ENCODE measurements at places on chromosomes 16 and 17.

DNA sequence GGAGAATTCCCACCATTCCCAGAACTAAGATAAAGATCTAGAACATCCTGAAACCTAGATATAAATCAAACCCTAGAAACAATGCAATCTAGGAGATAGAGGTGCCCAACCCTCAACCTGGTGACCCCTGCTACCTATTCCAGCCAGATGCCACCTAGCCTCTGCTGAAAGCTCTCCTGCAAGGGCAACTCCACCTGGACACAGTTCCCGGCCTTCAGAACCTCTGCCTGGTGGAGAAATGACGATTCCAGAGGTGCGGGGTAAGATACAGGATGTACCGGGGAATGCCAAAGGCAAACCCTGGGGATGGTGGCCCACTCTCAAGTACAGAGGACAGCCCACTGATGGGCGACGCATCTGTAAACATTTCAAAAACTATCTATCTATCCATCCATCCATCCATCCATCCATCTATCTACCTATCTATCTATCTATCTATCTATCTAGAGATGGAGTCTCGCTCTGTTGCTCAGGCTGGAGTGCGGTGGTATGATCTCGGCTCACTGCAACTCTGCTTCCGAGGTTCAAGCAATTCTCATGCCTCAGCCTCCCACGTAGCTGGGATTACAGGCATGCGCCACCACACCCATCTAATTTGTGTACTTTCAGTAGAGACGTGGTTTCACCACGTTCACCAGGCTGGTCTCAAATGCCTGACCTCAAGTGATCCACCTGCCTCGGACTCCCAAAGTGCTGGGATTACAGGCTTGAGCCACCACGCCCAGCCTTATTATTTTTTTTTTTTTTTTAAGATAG lies 19.0 kb downstream of the MEAK7 start:
- no peak for DNase-seq

DNA sequence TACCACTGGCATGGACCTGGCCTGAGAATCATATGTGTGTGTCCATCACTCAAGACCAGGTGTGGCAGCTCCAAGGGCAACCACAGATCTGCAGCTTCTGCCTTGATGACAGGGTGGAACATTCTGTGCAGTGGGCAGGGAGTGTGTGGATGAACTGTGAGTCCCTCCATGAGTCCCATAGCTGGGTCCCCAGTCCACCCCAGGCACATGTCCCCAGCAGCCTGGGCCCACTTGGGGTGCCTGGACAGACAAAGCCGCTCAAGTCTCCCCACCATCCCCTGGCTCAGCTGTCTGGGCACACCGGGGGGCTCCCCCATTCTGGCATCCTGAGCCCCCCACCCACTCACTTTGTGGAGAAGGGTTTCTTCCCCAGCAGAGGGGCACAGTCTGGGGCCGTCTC lies 4.6 kb upstream of the KRT16 start:
- DNase-seq = no peak

- no peak for DNase-seq
Observed at GRCh38 chr16:25033852-25034251, 18.7 kb upstream of the ARHGAP17 start.

- DNase-seq = no peak
Observed at GRCh38 chr16:29745121-29745852, 503 bp downstream of the C16orf54 start.

- DNase-seq = no peak
Observed at GRCh38 chr16:78530283-78530682, 430.8 kb downstream of the WWOX start.

GRCh38 chr17:50056217-50056960 lies 479 bp downstream of the ITGA3 start:
- DNase-seq = peak; percentile 81

DNA sequence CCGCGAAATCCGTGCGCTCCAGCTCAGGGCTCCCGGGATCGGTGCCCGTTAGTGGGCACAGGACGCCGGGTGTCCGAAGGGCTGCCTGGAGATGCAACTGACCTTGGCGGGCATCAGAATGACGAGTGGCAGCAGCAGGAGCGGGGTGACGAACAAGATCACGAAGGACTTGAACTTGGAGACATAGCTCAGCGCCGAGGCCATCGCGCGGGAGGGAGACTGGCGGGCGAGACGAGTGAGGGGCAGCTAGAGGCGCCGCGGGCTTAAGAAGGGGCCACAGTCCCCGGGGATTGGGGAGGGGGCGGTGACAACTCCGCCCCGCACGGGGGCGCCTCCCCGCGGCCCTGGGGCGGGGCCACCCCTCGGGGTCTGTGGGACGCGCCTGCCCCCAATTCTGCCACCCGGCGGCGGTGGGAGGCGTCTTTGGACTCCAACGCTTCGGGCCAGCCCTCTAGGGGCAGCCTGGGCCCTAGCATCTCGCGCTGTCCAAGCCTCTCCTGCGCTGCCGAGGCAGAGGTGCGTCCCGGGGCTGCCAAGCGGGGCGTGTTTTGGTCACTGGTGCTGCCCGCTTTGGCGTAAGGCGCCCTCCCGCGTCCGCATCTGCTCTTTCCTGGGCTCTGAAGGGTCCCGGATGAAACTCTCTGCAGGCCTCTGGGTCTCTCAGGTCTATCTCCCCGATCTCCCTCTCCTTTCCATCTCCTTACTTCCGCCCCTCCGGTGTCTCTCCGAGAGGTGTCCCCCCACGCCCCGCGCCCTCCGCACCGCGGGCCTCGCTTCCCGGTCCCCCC lies at the start of gene SLC13A5:
Gene SLC13A5, minus strand, starts transcription at position 240 of the 788 bp plus-strand sequence. Its CDS starts 36 bp downstream, at position 204.
- DNase-seq = no peak

DNA sequence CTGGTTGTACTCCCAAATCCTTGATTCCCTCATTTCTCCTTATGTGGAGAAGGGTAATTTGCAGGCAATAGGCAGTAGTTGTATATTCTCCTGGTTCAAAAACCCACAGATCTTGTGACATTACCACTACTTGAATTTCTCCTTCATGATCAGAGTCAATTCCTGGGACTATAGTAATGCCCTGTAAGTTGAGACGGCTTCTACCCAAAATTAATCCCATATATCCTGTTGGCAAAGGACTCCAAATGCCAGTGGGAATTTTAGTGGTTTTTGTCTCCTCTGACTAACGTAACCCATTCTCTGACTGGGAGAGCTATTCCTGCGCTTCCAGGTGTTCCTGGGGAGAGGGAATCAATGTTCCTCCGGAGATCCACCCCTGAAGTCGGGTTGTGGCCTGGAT lies 11.6 kb upstream of the ZNF689 start:
- DNase-seq = no peak
